Neural crest cell (in vitro differentiated cells): ENCODE measurements at places on chromosomes 5 and 9.

- peak; percentile 48 for DNase-seq
Measured at GRCh38 chr9:121278477-121279261, 10.7 kb downstream of the GSN start.

GRCh38 chr9:89885156-89885555, 280.3 kb downstream of the GADD45G start:
- DNase-seq = no peak

GRCh38 chr5:145680767-145681166, 154.4 kb downstream of the PRELID2 start:
- DNase-seq = no peak

GRCh38 chr9:130681769-130682420, 11.7 kb upstream of the EXOSC2 start:
- no peak for DNase-seq

DNA sequence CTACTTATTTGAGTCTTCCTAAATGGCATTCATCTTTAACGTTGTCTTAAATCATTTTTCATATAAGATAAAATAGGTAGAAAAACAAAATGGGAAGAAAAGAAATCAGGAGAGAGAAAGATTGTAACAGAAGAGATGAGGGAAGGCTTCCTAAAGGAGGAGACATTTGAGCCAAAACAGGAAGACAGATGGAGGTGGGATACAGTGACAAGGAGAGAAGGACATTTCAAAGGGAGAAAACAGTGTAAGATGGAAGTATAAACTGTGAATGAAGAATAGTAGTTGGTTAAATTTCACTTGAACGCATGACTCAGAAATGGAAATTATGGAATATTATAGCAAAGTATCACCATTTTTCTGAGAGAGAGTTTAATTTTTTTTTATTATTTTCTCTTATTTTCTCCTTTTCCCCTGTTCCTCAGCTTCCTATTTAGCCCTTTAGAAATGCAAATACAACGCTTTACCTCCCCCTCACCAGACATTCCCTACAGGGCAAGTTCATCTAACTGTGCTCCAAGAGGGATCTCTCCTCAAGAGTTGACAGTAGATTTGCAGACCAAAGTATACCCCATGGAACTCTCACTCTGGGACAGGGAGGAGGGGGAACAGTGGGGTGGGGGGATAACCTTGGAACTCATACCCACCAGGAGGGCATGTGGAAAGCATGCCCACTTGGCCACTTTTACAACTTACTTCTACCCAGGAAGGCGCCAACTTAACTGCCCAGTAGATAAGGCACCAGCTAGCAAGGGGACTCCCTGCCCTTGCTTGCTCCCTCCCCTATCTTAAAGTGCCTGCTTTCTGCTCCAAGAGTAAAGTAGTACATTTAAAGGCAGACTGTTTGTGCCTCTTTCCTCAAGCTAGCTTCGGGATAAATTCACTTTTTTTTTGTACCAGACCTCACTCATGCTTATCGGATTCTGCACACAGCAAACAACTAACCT, 304.7 kb upstream of the POU5F2 start:
- DNase-seq = no peak

- DNase-seq = no peak
Measured at GRCh38 chr9:115832031-115832430, 321.6 kb upstream of the PAPPA start.

DNA sequence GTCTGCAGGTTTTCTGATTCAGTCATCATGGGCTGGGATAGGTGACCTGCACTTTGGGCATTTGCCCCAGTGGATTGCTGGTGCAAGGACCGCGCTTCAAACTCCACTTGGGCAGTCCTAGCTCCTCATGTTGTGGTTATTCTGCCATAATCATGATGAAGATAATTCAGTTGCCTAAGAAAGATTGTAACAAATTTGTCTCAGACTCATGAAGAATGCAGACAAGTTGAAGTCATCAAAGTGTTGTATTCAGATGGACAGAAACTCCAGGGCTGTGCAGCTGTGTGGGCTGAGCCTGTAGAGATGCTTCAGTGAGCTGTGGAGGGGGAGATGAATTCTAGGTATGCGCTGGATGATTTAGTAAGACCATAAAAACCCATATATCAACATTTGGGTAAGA, 38.5 kb downstream of the TARS1 start:
- DNase-seq = no peak

GRCh38 chr5:158246661-158247060, 387.7 kb upstream of the CLINT1 start:
- no peak for DNase-seq

DNA sequence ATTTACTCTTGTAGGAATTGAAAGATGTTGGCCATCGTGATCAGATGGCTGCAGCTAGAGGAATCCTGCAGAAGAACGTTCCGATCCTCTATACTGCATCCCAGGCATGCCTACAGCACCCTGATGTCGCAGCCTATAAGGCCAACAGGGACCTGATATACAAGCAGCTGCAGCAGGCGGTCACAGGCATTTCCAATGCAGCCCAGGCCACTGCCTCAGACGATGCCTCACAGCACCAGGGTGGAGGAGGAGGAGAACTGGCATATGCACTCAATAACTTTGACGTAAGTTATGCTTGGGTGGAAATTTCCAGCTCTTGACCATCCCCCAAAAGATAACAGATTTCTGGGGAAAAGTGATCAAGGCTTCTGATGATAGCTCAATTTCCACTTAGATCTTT, 50.6 kb downstream of the LRRTM2 start:
- no peak for DNase-seq

DNA sequence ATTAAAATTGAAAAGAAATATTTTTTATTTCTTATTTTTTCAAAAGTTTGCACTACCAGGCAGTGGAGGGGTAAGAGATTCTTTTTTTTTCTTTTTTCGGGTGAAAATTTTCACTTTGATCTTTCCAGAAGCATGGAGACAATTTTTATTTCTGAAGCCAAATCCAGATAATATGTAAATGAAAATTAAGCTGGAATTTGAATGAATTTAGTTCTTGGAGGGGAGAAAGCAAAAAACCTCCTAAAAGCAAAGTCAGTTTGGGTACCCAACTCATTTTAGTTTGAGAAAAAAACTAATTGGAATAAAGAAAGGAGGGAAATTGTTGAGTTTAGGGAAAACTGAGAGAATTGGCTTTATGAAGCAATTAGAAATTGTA, 872 bp downstream of the ZNF618 start:
- DNase-seq = no peak
